HCEC 1CT (cell line): ENCODE measurements at places on chromosomes 2 and 18.
A peak's percentile ranks its signal among the peaks of the same experiment; 100 is the strongest.

DNA sequence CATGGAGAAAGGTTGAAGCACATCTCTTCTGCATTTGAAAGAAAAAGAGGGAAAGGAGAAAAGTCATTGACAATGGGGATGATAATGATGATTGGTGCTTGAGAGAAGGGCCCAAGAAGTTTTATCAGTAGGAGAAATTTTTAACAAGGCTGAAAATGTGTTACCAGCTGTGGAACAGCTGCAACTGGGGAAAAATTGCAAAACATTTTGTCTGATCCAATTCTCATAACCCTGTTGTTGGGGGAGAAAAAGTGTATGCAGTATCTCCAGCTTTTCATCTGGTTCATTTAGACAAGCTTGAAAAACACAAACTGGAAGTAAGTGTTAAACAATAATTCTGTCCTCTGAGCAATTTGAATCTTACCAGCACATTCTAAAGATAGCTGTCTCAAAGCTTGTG lies 92.7 kb downstream of the CSRNP3 start:
- DNase-seq, result no peak

- DNase-seq, result no peak
Observed at GRCh38 chr2:40361478-40361877, 90.4 kb downstream of the SLC8A1 start.

- no peak for DNase-seq
Observed at GRCh38 chr18:23629444-23629946, 33.2 kb downstream of the ANKRD29 start.

- DNase-seq, result no peak
Observed at GRCh38 chr2:96116424-96116878, at the start of gene ADRA2B. Gene ADRA2B (minus strand): TSS chr2:96116571. CDS start chr2:96116149, 422 bp downstream.

DNA sequence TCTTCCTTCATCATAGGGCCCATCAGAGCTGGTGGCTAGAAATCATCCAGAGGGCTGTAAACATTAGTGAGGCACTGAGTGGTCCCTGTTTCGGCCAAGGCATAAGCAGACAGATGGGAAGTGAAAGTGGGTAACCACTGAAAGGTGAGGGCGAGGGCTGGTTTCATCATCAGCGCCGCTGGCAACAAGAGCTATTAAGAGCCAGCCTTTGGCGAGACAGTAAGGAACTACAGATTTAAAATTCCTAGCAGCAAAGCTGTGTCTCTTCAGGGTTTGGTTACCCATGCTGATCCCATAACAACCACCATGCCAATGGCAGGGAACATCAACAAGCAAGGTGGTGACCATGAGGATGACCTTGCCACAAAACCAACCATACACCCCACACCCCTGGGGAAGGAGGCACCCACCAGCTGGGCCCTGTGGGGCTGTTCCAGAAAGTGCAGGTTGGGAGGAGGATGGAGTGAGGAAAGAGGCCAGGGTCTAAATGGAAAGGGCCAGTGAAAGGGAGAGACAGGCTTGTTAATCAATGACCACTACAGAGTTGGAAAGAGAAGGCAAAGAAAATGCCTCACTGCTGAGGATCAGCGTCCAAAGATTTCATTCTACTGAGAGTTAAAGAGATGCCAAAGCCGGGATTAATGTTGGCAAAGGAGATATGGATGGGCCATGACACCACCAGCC lies 9.0 kb upstream of the SLC20A1 start:
- no peak for DNase-seq

DNA sequence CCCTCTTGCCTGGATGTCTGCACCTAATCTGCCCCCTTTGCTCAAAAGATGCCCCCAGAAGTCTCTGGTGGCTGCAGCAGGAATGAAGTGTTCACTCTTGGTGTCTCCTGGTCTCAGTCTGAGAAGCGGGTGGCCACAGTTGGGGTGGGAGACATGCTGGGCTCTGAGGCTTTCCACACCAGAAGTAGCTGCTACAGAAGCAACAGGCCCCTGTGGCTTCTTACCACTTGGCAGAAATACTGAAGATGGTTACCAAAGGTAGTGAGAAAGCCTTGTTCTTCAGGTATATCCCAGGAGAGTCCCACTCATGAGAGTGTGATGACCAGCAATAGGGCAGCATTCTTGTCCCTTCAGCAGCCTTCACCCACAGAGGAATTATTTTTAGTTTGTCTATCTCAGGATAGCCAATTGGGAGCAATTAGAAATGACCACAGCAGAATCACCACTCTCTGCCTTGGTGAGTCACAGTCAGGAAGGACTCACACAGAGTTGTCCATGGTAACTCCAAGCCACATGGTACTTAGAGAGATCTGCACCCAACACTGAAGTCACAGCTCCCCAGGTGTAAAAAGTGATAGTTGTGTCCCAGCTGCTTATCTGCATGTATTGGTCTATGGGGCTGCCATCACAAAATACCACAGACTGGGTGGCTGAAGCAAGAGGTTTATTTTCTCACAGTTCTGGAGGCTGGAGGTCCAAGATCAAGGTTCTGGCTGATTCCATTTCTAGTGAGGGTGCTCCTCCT lies 169.8 kb upstream of the ID2 start:
- DNase-seq, result no peak

DNA sequence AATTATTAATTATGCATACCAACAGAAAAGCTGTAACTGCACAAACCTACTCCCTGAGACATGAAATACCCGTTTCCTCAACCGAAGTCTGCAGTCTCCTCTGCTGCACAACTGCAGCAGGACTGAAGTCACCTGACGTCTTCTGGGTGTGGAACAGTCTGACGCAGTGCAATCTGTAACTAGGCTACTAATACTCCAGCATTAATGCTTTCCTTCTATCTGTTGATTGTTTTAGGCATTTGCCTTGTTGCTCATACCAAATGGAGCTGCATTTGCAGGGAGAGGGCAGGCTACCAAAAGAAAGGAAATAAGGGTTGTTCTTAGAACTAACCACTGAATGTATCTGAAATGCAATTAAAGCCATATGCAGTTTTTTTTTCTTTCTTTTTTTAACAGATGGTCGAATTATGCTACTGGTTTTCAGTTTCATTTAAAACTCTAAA lies 40.1 kb downstream of the RTN4 start:
- peak; percentile 64 for DNase-seq

DNA sequence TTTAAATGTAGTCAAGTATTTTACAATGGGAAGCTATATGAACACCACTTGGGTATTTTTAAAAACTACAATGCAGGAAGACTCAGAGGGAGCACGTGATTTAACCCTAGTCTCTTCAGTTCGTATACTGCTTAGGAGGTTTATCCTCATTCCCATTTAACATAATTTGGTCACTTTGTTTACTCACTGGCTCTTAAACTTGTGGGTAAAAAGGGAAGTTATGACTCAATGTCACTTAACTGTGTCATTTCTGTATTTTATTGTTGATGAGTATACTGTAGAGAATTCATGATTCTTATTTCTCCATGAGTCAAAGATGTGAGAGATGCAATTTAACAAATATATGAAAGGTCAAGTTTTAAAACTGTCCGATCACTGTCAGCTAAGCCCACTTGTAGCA lies 48.2 kb downstream of the SLC66A3 start:
- DNase-seq, result peak; percentile 88

DNA sequence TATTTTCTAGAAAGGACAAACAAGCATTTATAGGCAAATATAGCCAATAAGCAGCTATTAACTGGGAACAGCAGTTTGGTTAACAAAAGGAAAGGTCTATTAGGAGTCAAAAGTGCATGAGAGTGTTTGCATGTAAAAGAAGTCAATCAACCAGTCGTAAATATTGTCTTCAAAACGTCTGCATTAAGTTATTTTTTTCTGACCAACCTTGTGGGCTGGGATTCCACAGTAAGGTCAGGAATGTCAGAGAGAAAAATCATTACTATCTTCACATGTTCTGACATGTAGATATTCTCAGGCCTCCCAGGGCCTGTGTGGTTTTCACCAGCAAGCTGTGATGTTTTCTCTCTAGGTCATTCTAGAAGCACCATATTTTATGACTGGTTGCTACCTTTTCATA lies 922.5 kb downstream of the SUCLG1 start:
- DNase-seq, result no peak

GRCh38 chr18:2114765-2115164 lies 456.5 kb downstream of the METTL4 start:
- DNase-seq, result no peak

DNA sequence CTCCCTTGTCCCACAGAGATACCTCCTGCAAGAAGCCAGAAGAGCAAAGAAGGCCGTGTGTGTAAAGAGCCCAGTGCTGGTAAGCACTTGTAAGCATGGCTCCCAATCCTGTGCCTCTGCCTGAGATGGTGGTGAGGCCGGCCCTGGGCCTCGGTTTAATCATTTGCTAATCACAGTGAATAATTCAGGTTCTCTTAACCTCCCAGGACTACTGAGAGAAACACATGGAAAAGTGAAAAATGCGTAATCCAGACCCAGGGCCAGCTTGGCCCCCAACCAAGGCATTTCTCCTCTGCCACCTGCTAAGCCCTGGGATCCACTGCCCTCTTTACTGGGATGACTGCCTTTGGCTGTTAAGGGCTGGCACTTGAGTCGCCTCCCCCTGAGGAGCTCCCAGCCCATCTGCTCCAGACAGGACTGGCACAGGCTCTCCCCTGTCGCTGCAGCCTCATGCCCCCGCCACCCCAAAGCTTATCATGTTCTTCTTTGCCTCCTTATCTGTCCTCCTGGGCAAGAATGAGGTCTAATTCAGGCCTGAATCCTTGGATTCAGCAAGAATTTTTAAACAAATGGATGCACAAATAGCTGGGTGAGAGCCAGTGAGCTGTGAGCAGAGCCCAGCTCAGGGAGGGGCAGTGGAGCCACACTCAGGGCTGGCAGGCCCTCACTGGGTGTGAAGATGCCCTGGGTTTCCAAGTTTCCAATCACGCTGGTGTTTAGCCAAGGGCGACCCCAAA lies 193.9 kb upstream of the HS6ST1 start:
- DNase-seq, result no peak

GRCh38 chr2:190199530-190199929 lies 120.1 kb downstream of the HIBCH start:
- DNase-seq, result no peak

GRCh38 chr2:123916531-123916930 lies 108.6 kb upstream of the CNTNAP5 start:
- no peak for DNase-seq

DNA sequence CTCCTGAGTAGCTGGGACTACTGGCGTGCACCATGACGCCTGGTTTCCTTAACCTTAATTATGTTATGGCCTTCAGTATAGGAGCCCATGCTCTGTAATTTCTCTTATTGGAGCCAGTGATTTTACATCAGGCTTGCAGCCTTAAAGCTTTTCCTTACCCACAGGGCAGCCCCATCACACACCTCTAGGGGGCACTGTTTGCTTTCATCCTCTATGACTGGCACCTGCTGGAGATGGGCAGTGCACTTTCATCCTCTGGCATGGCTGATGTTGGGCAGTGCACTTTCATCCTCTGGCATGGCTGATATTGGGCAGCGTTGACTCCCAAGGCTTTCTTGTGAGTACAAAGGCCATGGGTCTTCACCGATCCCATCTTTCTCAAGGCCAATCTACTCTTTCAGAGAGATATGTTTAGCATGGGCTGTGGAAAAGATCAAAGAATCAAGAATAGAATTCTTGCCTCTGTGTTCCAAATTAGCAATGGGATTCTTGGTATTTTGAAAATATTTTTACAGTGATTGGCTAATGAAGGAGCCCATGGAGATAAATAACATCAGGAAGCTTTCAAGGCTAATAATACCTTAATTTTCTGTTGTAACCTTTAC lies 80.7 kb upstream of the MEX3C start:
- no peak for DNase-seq

- no peak for DNase-seq
Observed at GRCh38 chr2:62221141-62221540, 25.2 kb downstream of the B3GNT2 start.

DNA sequence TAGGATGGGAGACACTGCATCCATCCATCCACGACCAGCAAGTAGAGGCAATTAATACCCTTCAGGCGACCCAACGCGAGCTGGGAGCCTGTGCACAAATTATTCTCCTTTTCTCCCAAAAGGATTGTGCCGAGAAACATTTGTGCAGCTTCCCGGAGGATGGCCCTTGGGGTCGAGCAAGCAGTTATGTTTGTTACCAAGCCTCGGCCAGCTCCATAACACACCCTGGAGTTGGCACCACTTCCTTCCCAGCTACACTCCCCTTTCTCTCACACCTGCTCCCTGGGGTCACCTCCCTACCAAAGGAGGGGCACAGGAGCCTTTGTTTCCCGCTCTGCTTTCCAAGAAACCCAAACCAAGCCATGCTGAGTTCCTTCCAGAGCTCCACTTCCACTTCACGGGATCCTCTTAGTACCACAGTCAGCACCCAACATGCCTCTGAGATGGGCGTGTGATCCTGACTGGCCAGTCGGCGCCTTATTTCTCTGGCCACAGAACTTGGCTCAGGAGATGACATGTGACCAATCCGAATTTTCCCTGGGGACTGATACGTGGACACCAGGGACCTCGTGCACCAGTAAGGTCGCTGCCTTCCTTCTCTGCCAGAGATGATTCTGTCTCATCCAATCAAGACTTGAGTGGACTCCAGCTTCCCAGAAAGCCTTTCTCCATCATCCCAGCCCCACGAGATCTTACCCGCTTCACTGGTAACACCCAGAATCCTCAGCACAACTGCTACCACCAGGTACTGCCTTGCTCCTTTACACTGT lies 28.5 kb downstream of the GPR55 start:
- no peak for DNase-seq

- peak; percentile 31 for DNase-seq
Observed at GRCh38 chr2:67839668-67840067, 223.1 kb downstream of the C1D start.

- no peak for DNase-seq
Observed at GRCh38 chr2:235492850-235493344, 946 bp upstream of the AGAP1 start.
